Muscle of arm (tissue), 14 donors: ENCODE measurements at places on chromosomes 16 and 17. TPM values are rescaled to one million over a fixed set of nuclear protein-coding genes. Genes with fewer than 3 reads are reported as not detected.

DNA sequence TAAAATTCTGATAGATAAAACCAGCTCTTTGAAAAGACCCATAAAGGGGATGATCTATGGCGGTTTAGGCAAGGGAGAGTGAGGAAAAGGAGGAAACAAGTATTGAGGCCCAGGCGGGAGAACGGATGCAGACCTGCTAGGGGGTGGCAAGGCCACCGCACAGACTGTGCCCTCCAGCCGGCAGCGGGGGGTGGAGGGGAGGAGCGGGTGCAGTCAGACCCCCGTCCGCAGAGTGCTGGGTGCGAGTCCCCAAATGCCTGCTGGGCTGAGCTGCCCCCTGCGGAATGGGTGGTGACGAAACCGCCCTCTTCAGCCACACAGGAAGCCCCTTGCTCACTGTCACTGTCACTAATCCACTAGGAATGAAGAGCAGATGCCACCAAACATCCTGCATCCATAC lies 46.0 kb downstream of the LMF1 start:
- no peak for DNase-seq

DNA sequence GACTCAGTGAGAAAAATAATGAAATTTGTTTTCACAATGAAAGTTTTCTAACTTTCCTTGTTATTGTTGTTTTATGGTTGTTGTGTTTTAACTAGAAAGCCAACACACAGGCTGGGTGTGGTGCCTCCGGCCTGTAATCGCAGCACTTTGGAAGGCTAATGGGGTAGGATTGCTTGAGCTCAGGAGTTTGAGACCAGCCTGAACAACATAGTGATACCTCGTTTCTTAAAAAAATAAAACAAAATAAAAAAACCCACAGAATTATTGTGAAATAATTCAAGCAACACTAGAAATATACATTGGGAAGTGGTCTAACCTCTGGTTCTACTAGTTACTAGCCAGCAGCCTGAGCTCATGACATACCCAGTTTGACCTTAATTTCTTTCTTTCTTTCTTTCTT lies 630 bp downstream of the MILR1 start:
- no peak for DNase-seq

DNA sequence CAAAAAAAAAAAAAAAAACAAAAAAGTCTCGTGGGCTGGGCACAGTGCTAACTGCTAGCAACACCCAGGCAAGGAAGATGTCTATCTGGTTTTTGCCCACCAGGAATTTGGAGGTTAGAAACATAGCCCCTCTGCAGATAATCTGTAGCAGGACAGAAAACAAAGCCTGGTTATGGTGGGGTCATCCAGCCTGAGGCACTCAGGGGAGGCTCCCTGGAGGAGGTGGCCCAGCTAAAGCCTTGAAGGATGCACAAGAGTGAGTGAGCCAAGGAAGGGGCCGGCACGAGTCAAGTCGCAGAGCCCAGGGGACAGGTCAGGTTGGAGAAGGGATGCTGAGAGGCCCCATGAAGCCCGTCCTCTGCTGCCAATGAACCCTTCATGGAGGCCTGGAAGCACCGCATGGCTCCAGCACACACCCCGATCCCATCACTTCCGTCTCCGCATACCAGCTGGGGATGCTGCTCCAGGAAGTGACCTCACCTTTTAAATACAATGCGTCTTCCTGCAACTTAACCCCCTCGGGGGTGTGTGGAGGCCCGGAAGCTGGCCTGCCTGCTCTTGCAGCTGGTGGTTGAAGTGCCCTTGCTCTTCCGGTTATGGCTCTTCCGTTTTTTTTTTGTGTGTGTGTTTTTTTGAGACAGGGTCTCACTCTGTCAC lies 86.5 kb downstream of the ENGASE start:
- no peak for DNase-seq

- no peak for DNase-seq
Measured at GRCh38 chr16:57042157-57043111, 49.9 kb upstream of the CPNE2 start.

- DNase-seq: no peak
Measured at GRCh38 chr17:79049821-79050220, 24.8 kb upstream of the ENGASE start.

DNA sequence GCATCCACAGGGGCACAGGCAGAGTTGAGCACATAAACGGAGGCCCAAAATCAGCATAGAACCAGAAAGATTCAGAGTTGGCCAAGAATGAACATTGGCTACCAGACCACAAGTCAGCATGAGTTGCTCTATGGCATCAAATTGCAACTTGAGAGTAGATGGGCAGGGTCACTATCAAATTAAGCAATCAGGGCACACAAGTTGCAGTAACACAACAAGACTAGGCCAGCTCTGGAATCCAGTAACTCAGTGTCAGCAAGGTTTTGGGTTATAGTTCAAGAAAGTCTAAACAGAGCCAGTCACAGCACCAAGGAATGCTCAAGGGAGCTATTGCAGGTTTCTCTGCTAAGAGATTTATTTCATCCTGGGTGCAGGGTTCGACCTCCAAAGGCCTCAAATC lies 12.9 kb downstream of the G6PC1 start:
- no peak for DNase-seq

- no peak for DNase-seq
Measured at GRCh38 chr17:39704821-39705551, 5.1 kb downstream of the ERBB2 start.

DNA sequence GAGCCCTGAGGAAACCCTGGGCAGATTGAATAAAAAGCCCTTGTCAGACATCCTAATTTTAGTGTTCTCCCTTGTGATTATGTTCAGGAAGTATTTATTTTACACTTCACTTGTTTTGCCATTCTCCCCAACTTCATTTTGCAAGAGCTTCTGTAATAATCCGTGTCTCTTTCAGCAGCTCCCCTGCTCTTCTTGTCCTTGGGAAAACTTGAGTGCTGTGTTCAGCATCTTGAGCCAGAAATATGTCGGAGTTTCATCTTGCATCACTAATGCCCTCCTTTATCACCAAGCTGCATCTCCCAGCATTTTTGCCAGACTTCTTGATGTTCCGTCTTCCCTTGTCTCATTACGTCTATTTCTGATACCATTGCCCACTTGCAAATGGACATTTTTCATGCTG lies 486.5 kb upstream of the EEF2KMT start:
- DNase-seq: no peak

DNA sequence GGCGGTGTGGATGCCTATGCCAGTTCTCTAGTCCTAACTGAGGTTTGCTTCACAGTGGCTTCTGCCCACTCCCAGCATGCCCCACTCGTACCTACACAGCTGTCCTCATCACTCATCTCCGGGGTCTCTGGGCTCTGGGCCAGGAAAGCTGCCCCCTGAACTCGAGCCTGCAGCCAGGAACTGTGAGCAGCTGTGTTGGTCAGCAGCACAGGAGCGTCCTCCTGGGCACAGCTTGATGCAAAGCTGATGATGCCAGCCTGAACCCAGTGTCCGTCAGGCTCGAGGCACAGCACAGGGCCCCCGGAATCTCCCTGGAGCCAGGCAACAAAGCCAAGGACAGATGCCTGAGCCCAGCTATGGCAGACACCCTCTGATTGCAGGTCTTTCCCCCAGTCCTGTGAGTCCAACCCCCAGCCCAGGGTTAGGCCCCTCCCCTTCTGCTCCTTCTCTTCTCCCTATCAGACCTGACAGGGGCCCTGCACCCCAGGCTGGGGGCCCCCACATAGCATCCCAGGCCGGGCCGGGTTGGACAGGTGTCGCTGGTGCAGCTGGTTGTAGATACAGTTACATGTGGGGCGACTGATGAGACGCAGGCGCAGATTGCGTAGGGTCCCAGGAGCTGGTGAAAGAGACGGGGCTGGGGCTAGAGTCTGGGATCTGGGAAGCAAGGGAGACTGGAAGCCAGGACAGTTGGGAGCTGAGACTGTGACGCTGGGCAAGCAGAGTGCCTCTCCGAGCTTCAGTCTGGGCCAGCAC lies 2.7 kb downstream of the PRSS53 start:
- DNase-seq: no peak

DNA sequence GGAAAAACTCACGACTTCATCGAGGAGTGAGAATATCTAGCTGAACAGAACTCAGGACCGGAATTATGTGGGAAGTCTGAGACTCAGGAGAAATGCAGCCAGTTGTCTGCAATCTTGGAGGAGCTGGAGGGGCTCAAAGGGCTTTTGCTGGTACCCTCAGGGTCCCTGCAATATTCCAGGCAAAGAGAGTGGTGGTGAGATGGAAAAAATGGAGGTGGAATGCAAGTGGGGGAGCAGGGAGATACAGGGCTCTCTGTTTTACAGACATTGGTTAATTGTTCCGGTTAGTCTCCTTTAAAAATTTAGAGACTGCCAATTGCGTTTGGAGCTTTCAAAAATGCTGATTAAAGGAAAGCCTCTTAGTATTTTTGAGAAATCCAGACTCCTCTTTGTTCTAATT lies 18.2 kb upstream of the HP start:
- DNase-seq: no peak

The ITGAX gene
- 0.34 TPM for polyA plus RNA-seq

The PRSS33 gene
- not detected for polyA plus RNA-seq

The KRTAP9-9 gene
- not detected for polyA plus RNA-seq

The ALOX12B gene
- polyA plus RNA-seq: not detected
